ENCODE measurements at places on chromosomes 1 and 21. TPM values are rescaled to one million over a fixed set of nuclear protein-coding genes. Genes with fewer than 3 reads are reported as not detected.

SNIP1 gene
- total RNA-seq, result 18.3 TPM

DYRK1A gene
- total RNA-seq, result 41.7 TPM

LRRN2 gene
- total RNA-seq, result 7.6 TPM

LORICRIN gene
- total RNA-seq, result not detected

CD5L gene
- total RNA-seq, result not detected

CYP4X1 gene
- 0.34 TPM for total RNA-seq

HHIPL2 gene
- total RNA-seq, result 0.08 TPM

LEFTY1 gene
- total RNA-seq, result not detected

OVAAL gene
- total RNA-seq, result not detected

SPRR2D gene
- total RNA-seq, result 8.0 TPM

RGS13 gene
- not detected for total RNA-seq

DNA sequence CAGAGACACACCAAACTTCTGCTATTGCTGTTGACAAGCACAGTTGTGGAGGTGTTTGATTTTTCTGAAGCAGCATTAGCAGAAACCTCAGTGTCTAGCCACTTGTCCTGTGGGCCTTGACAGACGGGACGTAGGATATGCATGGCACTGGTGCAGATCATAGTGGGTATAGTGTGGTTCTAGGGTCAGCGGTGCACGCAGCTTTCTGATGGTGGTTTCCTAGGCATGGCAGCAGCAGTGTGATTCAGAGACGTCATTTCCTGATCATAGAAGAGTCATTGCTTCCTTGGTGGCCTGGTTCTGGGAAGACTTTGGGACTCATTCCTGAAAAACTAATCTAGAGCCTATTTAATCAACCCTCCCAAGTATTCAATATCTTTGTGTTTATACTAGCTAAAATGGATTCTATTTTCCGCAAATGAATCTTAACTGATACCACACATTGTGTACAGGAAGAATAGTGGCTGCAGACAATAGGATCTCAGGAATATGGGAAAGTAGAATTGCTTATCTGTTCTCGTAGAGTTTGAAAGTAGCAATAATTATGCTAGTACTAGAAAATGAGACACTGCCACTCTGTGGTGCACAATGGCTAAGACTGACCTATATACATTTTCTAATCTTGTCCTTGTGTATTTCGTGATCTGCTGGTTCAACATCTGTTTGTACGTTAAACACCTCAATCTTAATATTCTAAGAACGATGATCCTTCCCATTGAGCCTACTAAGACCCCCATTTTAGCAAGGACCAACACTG lies 2.8 kb upstream of the USP1 start:
- DNase-seq, result no peak

- DNase-seq, result no peak
Observed at GRCh38 chr1:225418598-225418997, 9.2 kb downstream of the LBR start.

DNA sequence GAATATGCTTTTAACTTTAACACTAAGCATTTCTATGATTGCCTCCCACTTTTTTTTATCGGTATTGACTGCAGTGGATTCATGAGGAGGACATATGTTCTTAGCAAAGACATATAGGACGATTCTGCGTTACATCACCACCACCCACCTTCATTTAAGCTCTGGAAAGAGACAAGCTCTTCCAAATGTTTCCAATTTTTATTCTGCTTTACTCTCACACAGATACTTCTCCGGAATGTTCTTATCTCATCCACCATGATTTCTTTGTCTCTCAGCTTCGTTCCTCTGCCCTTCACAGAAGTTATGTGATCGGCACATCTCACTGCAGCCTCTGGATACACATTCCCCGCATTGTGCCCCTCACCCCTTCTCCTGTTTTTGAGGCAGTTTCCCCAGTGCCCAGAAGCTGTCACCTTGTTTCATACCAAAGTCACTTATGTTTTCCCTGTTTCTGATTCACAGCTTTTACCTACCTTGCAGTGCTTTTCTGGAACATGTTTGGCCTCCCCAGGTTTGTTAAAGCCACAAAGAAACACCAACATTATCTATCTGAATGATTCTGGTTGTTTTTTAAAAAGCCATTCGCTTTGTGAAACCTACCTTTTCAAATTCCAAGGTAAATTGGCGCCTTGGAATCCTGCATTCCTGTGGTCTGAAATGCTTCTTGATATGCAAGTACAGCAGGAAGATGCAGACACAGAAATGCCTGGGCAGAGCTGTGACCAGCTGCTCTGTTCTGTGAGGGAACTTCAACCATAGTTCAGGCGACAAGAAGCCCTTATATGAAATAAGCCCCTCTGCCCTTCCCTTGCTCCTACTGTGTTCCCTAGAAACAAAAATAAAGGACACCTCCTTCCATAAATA lies 1020.2 kb downstream of the TTLL7 start:
- peak; percentile 37 for DNase-seq

DNA sequence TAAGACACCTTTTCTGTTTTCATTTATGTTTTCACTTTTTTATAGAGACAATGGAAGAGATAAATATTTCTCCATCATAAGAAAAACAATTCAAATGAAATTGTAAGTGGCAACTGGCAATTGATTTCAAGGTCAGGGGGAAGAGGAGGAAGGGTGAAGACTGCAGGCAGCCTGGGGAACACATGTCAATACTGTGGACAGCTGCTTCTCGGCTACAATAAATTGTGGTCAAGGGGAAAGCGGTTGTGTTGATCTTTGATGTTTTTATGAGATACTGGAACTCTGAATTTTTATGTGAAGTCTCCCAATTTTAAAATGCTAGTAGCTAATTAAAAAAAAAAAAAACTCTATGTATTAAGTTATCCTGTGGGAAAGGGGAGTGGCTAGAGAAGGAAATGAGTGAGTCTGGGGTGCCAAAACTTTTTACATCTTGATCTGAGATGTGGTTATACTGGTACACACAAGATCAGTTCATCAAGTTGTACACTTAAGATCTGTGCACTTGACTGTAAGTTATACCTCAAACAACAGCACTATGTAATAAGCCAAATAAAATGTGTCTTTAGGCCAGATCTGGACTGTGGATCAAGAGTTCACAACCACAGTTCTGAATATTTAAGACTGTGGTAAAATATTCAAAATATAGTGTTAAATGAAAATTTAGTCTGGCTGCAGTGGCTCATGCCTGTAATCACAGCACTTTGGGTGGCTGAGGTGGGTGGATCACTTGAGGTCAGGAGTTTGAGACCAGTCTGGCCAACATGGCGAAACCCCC lies 18.0 kb downstream of the SSX2IP start:
- DNase-seq, result no peak

DNA sequence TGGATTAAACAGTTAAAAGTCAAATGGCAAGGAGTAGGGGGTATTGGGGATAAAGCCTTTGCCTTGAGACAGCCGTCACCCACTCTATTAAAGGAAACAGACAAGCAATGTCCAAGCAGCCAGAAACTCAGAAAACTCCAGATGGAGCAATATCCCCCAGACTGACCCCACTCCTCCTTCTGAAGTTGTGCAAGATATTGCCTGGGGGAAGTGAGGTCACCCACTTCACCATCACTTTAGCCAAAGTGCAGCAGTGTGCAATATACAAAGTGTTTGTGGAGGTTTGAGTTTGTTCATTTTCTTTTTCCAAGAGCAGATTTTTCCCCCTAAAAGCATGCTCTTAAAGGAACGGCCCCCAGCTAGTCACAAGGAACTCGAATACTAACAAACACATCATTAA lies 125.1 kb downstream of the ETS2 start:
- no peak for DNase-seq

DNA sequence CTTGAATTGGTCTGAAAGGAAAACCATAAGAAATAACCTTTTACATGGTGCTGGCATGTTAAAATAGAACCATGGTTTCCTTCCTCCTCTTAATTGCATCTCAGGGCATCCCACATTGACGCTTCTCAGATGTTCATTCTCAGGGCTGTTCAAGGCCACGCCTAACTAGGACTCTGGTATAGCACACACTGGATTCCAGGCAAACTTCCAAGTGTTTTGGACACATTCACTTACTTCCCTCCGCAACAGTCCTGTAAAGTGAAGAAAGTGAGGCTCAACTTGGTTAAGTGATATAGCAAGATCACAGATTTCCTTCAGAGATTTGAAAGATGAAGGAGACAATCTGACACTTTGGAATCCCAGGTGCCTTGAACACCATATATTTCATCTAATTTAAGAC lies 244.8 kb downstream of the DUSP10 start:
- DNase-seq, result no peak

GRCh38 chr1:242017580-242018233 lies 18.8 kb upstream of the MAP1LC3C start:
- DNase-seq, result no peak

DNA sequence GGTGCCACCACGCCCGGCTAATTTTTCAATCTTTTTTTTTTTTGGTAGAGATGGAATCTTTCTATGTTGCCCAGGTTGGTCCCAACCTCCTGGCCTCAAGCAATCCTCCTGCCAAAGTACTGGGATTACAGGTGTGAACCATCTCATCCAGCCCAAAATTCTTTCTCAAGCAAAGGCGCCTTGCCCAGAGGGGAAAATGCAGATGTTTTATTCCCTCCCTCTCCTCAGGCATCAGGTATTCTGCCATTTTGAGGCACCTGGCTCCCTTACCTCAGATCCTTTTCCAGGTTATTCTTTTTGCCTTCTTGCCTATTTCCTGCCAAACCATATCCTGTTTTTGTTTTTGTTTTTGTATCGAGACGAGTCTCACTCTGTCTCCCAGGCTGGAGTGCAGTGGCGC lies 10.5 kb downstream of the ADAMTS4 start:
- DNase-seq, result no peak

- DNase-seq, result no peak
Observed at GRCh38 chr1:107220036-107220435, 79.2 kb downstream of the NTNG1 start.

GRCh38 chr1:196372896-196373536 lies 235.2 kb downstream of the KCNT2 start:
- no peak for DNase-seq

GRCh38 chr1:19325368-19325957 lies 13.3 kb downstream of the SLC66A1 start:
- DNase-seq, result no peak

GRCh38 chr1:5837976-5838653 lies 154.1 kb downstream of the NPHP4 start:
- no peak for DNase-seq

GRCh38 chr1:214107322-214108096 lies 119.7 kb downstream of the PROX1 start:
- no peak for DNase-seq

GRCh38 chr1:48526008-48526710 lies 54.2 kb upstream of the SPATA6 start:
- DNase-seq, result no peak

DNA sequence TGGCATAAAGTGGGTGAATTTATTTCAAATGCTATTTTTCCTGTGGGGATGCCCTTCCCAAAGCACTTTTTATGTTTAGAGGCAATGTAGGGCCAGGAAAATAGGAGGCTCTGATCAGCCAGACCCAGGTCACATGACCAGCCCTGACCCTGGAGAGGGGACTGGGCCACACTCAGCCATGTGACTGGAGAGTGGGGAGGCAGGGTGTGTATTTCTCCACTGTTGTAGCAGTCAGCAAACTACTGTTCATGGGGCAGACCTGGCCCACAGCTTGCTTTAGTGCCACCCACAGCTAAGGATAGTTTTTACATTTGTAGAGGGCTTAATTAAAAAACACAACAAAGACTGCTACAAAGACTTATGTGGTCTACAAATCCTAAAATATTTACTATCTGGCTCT lies 153.8 kb downstream of the ACTL8 start:
- DNase-seq, result no peak

- no peak for DNase-seq
Observed at GRCh38 chr1:31643976-31644559, 608 bp downstream of the PEF1 start.

GRCh38 chr1:152014943-152015342 lies 21.3 kb upstream of the S100A10 start:
- DNase-seq, result no peak

- no peak for DNase-seq
Observed at GRCh38 chr1:99481391-99481996, 164.4 kb upstream of the PALMD start.

DNA sequence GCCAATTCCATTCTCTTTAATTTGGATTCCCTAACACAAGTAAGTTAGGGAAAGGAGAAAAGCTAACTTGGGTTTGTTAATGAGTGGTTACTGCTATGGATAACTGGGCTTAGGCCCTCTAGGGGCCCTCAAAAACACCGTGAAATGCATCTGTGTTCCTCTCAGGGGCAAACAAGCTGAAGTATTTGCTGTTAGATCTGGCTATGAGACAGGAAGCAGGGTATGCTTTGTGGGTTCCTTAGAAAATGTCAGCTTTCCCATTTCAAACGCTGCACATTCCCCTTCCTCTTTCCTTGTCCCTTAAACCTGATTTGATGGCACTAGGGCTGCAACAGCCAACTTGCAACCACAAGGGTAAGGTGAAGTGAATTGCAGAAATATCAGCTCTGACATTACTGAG lies 5.7 kb upstream of the CAP1 start:
- no peak for DNase-seq

GRCh38 chr1:117060441-117061317 lies 553 bp downstream of the TTF2 start:
- no peak for DNase-seq

DNA sequence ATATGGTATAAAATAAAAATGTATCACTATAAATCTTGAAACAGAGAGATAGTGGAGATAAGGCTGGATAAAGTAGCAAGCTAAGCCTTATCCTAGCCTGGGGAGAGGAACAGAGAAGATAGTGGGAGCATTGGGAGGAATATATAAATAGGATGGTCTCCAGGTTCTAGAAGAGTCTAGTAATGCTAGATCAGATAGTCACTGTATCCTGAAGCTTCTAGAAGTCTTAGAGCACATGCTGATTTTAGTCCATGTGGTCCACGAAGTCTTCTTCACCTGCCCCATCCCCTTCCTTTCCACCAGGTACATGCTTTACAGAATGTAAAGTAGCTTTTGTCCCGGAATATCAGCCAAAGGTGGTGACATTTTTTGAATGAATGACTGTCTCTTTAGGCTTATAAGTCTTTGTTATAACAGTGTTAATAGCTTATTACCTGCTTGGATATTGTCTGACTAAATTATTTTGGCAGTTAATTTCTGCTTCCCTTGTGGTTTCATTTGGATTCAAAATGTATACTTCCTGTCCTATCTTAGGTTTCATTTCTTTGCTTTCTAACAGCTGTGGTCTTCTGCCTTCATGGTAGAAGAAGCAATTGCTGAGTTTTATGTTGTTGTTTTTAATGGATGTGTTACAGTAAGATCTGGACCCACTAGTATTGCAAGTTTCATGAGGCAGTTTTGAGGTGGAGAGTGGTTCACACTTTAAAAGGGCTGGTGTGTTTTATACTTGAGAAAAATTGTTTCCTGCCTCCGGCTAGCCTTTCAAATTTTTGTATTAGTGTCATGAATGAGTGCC lies 5.9 kb downstream of the SMG7 start:
- DNase-seq, result no peak

GRCh38 chr1:183079712-183080388 lies 56.6 kb downstream of the LAMC1 start:
- no peak for DNase-seq

DNA sequence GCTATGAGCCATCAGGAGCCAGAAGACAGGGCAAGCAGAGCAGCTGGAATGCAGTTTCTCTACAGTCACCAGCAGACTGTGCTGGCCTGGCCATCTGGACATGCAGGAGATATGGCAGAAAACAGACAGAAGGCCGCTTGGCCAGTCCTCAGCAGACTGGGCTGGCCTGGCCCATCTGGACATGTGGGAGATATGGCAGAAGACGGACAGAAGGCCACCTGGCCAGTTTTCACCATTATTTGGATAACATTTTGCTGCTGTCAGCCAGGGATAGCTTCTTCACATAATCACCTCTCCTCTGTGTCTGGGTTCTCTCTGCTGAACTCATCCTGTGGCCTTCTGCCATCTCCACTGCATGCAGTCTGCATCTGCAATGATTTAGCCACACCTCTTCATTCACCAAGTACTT lies 25.0 kb upstream of the CACYBP start:
- no peak for DNase-seq
